ENCODE measurements at places on chromosomes 12 and 14.

DNA sequence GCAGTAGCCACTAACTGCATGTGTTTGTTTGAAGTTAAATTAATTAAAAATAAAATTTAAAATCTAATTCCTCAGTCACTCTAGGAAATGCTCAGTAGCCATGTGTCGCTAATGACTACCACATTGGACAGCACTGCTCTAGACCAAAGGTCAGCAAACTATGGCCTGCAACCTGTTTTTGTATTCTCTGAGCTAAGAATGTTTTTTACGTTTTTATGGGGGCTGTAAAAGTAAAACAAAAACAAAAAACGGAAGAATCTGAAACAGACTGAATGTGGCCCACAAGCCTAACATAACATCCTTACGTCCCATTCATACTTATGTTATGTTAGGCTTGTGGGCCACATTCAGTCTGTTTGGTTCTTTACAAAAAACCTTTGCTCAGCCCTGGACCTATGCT is 57.8 kb downstream of the LIN52 start:
- no peak overlapping the region for H3K27ac ChIP-seq

GRCh38 chr12:131454418-131455217 is 256.3 kb upstream of the SFSWAP start:
- H3K27me3 ChIP-seq, result no peaks in the 10 kb centered on the region
- no peaks in the 10 kb centered on the region for H3K4me1 ChIP-seq
- no peak for DNase-seq
- no peaks in the 10 kb centered on the region for H3K36me3 ChIP-seq
- H3K4me3 ChIP-seq, result no peak overlapping the region

DNA sequence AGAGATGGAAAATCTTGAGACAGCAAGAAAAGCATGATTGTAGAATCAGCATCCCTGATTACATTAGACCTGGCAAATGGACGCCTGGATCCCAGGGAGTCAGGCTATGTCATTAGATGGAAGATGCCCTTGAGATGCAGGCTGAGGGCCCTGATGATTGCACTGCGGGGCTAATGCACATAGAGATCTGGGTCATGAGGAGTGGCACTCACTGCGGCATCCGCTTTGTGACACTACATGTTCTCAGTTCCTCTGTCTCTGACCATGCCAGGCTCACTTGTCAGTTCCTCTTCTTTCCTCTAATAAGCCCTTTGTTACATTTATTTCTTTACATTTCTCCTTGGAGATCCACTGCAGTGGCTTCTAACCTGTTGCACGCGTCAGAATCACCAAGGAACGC is 70.1 kb upstream of the GPATCH2L start:
- no peaks in the 10 kb centered on the region for H3K27me3 ChIP-seq
- H3K36me3 ChIP-seq, result no peaks in the 10 kb centered on the region
- H3K4me1 ChIP-seq, result no peaks in the 10 kb centered on the region
- no peak for DNase-seq
- H3K27ac ChIP-seq, result no peak overlapping the region

DNA sequence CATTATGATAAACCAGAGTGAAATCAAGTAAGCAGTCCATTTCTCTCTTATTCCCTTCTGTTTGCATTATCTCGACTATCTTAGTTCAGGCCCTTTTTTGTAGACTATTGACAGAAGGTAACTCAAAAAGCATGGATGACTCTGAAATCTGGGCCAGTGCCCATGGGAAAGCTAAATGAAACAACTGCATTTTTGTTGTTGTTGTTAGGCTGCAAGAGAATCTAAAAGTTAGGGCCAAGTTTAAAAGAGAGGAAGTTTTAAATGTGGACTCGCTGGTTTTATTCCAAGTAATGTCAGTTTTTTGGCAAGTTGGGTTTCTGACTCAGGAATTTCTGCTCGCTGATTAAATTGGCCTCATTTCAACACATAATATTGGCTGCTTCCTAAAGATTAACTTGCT is 201.1 kb downstream of the PIK3C2G start:
- no peaks in the 10 kb centered on the region for H3K27me3 ChIP-seq
- no peak overlapping the region for H3K27ac ChIP-seq
- no peak overlapping the region for H3K4me3 ChIP-seq
